Suprapubic skin (tissue), 4 donors: ENCODE measurements at places on chromosomes 3 and 15. TPM values are rescaled to one million over a fixed set of nuclear protein-coding genes. Genes with fewer than 3 reads are reported as not detected.

DNA sequence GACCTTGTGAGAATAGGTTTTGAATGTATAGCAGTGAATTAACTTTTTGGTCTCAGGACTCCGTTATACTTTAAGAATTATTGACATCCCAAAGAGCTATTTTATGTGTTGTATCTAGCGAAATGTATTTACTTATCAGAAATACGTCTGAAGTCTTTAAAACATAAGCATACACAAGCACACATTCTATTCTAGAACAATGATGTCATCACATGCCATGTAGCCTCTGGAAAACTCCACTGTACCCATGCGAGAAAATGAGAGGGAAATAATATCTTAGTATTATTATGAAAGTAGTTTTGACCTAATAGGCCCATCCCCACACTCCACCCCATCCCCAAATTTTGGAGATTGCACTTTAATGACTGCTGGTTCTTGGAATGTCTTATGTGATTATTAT, 1.5 kb downstream of the POLR2M start:
- DNase-seq: no peak

- peak; percentile 83 for DNase-seq
Observed at GRCh38 chr3:32569540-32570420, 878 bp downstream of the DYNC1LI1 start.

GRCh38 chr15:80825361-80826030, 46.3 kb downstream of the CEMIP start:
- no peak for DNase-seq

DNA sequence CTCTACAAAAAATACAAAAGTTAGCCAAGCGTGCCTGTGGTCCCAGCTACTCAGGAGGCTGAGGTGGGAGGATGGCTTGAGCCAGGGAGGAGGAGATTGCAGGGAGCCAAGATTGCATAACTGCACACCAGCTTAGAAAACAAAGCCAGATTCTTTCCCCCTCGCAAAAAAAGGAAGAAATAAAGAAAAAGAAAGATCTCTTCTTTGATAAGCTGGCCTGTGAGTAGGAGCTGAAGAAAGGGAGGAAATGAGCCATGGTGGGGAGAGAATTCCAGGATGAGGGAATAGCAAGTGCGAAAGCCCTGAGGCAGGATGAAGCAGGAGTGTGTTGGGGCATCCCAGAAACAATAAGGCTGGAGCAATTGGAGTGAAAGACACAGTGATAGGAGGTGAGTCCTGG, 24.5 kb upstream of the TOP2B start:
- no peak for DNase-seq

GRCh38 chr3:123004201-123004918, 23.2 kb downstream of the SEMA5B start:
- no peak for DNase-seq

DNA sequence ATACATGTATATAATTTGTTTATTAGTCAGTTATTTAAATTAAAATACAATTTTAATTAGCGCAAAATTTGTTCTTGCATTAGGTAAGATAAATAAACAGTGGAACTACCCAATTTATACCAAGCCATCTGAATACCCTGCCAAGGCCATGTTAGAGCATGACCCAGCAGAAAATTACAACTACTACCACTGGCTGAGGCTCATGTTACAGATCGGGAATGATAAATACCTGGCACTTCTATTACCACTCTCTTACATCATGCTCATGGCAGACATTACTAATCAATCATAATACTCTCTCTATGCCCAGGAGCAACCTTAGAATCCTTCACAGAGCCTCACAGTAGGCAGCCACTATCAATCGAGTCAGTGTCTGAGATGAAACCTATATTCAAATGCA, 21.2 kb upstream of the LMOD3 start:
- no peak for DNase-seq

GRCh38 chr3:163347944-163348343, 1730.4 kb downstream of the SI start:
- DNase-seq: no peak

DNA sequence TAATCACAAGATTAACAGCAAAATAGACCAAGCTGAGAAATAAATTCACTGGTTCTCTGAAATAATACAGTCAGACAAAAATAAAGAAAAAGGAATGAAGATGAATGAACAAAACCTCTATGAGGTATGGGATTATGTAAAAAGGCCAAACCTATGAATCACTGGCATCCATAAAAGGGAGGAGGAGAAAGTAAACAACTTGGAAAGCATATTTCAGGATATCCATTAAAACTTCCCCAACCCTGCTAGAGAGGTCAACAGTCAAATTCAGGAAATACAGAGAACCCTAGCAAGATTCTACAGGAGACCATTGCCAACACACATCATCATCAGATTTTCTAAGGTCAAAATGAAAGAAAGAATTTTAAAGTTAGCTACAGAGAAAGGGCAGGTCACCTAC, 649.7 kb upstream of the CBLB start:
- no peak for DNase-seq

CCDC13 gene
- not detected for total RNA-seq

SLC15A2 gene
- total RNA-seq: 0.76 TPM

ASTE1 gene
- 8.2 TPM for total RNA-seq

SLC28A2 gene
- not detected for total RNA-seq

MKRN3 gene
- 0.55 TPM for total RNA-seq

CD80 gene
- not detected for total RNA-seq

CELF6 gene
- total RNA-seq: 1.2 TPM

TMEM40 gene
- total RNA-seq: 54.6 TPM

TMEM158 gene
- 3.5 TPM for total RNA-seq
